ENCODE measurements at places on chromosomes 1 and 21.

- peak; percentile 68 for DNase-seq
Measured at GRCh38 chr1:89556726-89557444, 32.3 kb downstream of the LRRC8B start.

DNA sequence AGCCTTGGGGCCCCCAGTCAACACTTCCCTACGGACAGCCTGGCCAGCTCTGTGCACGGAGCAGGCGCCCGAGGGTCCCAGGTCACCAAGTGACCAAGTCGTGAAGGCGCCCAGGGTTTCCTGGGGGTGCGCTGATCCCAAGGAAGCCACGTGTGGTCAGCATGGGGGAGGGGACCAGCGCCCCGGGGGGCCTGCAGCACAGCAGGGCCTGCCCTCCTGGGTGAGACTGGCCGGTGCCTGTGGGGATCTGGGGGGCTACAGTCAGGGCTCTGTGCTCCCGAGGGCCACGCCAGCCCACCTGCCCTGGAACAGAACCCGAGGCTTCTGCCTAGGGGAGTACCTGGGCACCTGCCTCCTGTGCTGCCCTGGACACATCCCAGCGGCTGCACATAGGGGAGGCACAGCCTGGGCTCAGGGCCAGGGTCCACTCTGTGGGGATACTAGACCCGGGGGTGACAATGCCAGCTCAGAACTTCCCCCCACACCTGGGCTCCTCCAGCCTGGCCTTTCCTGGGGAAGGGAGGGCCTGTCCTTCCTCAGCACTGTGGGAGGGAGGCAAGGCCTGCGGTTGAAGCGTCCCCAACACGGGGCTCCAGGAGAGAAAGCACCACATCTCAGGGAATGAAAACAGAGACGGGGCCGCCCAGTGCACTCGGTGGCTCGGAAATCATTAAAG, 6.2 kb upstream of the POFUT2 start:
- no peak for DNase-seq

GRCh38 chr1:23795676-23796465, 4.7 kb downstream of the GALE start:
- DNase-seq, result no peak

DNA sequence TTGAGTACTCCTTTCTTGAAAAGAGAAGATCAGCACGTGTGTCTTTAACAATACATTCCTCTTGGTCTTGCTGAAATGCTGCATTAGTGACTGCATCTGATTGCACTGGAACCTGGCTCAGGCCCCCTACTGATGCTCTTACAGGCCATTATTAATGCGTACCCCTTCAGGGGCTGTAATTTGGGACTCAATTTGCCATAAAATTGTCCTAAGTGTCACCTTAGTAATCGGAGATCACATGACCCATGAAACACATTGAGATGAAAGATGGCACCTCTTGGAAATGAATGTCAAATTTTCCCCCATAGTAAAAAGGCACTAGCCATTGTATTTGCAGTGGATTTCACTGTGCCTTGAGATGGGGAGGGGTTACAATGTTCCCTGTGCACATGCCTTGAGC, 563.3 kb downstream of the KIF26B start:
- DNase-seq, result no peak
